ENCODE measurements at places on chromosomes 3 and 15. TPM values are rescaled to one million over a fixed set of nuclear protein-coding genes. Genes with fewer than 3 reads are reported as not detected.
A peak's percentile ranks its signal among the peaks of the same experiment; 100 is the strongest.

GRCh38 chr3:167480748-167481147 lies 6.9 kb upstream of the SERPINI2 start:
- no peak for DNase-seq

- DNase-seq: no peak
These were observed 56.0 kb upstream of the CTXND1 start for GRCh38 chr15:80308002-80308401.

DNA sequence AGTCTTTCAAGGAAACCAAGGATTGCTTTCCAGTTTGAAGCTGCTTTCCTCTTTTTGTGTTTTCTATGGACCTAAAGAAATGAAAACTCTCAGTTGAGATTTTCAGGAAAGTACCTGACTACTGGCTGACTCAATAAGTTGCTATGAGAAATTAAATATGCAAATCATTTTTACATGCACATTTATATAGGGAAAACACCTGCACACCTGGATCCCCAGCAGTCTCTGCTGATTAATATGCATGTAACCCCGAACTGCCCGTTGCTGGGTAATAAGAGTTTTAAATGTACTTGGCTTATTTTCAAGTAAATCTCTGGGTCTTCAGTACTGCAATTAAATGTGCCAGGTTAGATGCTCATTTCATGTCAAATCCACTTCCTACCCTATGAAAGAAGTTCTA lies 77.2 kb downstream of the KBTBD8 start:
- no peak for DNase-seq

DNA sequence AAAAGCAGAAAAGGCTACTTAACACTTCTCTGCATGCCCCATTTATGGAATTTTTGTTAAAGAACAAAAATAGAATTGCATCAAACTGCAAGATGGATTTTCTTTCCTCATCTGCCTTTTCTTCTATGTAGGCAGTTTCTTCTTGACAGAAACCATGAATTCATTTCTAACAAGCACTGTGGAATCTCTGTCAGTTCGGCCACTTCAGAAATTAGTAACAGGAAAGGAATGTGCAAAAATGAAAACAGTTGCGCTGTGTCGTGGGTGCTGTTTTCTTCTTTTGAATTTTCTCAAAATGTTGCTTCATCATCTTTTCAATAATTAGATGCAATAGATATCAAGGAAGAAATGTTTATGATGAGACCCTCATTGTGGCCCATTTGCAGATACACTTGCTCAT lies 151.6 kb downstream of the FOXB1 start:
- no peak for DNase-seq

The FBXO40 gene
- 228 TPM for total RNA-seq

The NANOGP8 gene
- not detected for total RNA-seq

The DNAH12 gene
- 0.02 TPM for total RNA-seq

- DNase-seq: peak; percentile 88
These were observed 747 bp upstream of the ZNF592 start for GRCh38 chr15:84747416-84748273.

DNA sequence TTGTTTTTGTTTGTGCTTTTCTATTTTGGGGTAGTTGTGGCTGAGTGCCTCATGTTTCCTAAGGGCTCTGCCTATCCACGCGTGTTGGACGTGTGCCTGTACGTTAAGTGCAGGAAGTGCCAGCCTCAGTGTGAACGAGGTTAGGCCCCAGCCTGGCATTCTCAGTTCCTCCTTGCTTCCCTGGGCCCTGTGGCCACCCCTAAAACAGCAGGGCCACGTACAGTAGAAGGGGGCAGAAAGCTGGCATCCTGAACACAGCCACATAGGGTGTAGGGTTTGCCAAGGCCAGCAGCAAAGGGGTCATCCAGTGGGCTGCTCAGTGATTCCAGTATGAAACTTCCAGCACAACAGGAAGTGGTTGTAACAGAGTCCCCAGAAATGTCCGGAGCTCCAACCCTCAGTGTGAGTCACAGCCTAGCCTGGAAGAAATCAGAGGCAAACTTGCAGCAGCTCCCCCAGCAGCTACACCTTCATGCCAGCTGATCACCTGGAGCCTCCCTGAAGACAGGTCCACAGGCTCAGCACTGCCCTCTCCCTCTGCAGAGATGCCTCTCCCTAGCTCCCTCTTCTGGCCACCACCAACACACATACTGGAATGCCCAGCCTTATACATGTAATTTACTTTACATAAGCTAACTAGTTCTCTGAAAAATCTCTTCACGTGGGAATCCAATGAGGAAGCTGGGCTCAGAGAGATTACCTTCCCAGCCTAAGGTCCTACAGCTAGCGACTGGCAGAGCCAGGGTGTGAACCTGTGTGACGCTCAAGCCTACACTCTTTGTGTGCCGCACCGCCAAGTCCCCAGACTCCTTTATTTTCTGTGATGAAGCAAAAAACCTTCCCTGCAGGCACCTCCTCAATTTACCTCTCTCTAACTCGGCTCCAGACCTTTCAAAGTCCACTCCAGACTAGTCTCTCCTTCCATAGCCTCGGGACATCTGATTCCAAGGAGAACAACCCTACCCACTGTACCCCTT lies 26.6 kb downstream of the ILDR1 start:
- DNase-seq: peak; percentile 56

The SNX22 gene
- 5.6 TPM for total RNA-seq

The FAM43A gene
- total RNA-seq: 13.9 TPM

- no peak for DNase-seq
These were observed 738.8 kb upstream of the SGO1 start for GRCh38 chr3:20924646-20925385.

GRCh38 chr3:142276781-142277180 lies 51.4 kb upstream of the GK5 start:
- DNase-seq: no peak

DNA sequence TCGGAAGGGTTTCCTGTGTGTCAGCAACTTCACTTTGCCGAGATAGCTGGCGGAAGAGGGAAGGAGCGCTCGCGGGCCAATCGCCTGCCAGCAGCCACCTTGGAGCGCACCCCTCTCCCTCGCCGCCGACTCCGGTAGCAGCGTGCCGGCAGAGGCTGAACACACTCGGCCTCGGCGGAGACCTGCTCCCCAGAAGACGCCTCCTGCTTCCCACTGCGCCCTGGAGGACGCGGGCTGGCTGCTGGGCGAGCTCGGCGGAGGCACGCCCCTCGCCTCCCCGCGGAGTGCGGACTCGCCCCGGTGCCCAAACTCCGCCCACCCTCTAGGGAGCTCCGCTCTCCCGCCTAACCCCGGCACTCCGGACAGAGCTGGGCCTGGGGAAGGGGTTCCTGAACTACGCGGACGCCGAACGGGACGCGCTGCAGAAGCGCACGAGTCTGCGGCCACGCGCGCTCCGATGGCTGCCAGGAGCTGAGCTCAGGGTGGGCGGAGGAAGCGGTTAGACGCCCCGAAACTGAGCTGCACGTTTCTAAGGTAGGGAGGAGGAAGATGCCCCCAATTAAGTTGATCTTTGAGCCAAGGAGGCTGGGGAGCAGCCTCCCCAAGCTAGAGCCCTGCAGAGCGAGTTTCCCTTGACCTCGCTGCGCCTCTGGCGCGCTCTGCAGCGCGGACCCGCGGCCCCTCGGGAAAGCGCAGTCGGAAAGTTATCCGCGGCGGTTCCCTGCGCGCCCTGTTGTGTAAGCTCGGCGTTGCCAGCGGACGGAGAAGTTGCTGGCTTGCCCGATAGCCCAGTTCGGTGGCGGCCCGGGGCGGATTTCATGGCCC lies at the start of gene P2RY1:
P2RY1 (plus strand) TSS at position 356 of the 825 bp plus-strand sequence. CDS start 652 bp downstream, outside the sequence.
- DNase-seq: peak; percentile 83

DNA sequence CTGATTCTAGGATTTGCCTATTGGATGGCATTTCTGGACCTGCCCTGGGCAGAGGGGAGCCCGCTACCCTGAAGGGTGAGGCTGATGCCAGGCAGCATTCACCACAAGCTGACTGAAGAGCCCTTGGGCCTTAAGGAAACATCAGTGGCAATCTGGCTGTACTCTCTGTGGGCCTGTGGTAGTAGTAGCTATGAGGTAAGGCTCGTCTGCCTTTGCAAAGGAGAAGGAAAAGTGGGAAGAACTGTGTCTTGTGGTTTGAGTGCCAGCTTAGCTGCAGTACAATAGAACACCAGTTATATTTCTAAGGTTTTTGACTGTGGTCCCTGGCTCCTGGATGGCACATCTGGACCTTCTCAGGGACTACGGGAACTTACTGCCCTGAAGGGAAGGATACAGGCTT lies 51.5 kb downstream of the SPTSSB start:
- DNase-seq: no peak

The SPINT1 gene
- total RNA-seq: 1.0 TPM

DNA sequence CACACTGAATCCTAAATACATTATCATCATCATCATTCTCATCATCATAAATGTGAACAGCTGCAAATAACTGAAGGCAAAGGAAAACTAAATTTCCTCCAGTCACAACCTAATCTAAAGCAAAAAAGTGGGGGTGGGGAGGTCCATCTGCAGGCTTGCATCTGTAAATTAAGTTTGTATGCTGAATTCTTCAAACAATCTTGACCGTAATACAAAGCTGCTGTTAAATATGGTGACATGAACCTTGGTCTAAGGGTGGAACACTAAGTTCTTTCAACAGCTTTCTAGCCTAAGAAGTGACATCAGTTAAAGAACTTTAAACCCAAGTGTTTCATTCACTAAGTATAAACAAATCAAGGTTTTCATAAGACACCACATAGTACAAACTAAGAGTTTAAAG lies 4.3 kb downstream of the LRRFIP2 start:
- no peak for DNase-seq

The ITIH1 gene
- total RNA-seq: not detected

DNA sequence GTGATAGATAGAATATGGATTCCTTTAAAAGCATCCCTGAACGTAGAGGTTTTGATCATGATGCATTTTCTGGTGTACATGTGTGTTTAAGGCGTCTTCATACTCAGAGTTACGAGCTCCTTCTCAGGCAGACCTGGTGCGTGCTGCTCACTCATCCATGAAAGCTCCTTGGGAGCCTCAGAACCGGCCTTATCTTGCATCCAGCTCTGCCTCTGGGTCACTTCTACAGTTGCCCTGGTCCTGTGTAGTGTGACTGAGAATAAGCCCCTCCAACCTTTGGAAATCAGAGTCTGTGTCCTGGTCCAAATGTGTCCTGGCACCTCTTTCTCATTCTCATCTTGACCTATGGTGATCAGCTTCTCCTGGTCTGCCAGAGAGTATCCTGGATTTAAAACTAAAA lies 17.3 kb upstream of the RARRES1 start:
- DNase-seq: no peak

DNA sequence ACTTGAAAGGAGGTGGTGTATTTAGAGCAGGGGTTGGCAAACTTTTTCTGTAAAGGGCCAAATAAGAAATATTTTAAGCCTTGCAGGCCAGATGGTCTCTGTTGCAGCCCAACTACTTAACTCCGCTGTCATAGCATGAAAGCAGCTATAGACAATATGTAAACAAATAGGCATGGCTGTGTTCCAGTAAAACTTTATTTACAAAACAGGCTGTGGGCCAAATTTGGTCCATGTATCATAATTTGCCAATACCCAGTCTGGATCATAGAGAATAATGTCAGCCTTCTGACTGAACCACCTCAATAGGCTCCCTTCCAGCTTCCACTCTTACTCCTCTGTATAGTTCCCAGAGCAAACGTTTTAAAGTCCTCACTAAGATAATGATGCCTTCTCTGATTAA lies 638.8 kb upstream of the CFAP20DC start:
- DNase-seq: no peak

DNA sequence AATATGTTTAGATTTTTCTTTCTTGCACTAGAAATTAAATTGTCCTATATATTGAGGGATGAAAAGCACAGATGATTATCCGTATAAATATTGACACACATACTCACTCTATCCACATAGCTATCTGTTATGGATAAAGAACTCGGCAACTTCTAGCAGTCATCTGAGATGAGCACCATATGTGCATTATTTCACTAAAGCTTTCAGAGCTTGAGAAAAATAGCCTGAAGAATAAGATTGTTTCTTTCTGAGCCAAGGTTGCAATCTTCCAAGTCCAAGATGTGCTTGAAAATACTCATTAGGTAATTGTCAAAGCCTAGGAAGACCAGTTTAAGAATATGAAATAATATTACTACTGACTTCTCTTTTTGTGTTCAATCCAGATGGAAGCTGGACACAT lies 40.5 kb downstream of the COL8A1 start:
- DNase-seq: no peak

DNA sequence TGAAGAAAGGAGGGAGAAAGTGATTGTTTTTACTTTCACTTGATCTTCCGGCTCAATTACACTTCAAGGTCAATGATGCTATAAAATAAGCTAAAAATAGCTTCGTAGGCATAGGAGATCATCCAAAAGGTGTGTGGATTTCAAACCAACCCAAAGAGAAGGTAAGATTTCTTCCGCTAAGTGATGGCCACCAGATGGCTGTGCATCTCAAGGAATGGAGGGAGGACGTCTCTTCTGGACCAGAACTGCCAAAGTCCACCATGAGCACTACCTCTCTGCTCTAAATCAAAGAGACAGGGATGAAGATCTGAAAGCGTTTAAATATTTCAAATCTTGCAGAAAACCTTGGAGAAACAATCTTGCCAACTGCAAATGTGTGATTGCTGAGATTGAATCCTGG lies 199.1 kb upstream of the ZPLD1 start:
- no peak for DNase-seq

The PP2D1 gene
- total RNA-seq: not detected

- no peak for DNase-seq
These were observed 7.7 kb upstream of the DIS3L start for GRCh38 chr15:66285533-66286280.

- DNase-seq: no peak
These were observed 228.8 kb downstream of the DIPK2A start for GRCh38 chr3:144200466-144200865.

The RTP1 gene
- total RNA-seq: not detected

GRCh38 chr3:189952272-189952671 lies 168.4 kb downstream of the P3H2 start:
- no peak for DNase-seq

The WDR53 gene
- 7.6 TPM for total RNA-seq

The DPH6 gene
- 17.3 TPM for total RNA-seq

- no peak for DNase-seq
These were observed 49.7 kb upstream of the SCAANT1 start for GRCh38 chr3:63961891-63962290.

- DNase-seq: no peak
These were observed 88.3 kb upstream of the PRR23C start for GRCh38 chr3:139132976-139133375.
